Activated T-helper 1 cell treated with Interleukin-2 at 50 U/mL for 16 hours (primary cell): ENCODE measurements at places on chromosomes 16 and 17.

- no peak for DNase-seq
These were observed 45.1 kb upstream of the IRF8 start for GRCh38 chr16:85853547-85854545.

GRCh38 chr17:81870131-81870980 is 781 bp downstream of the ARHGDIA start:
- DNase-seq = peak; percentile 30

DNA sequence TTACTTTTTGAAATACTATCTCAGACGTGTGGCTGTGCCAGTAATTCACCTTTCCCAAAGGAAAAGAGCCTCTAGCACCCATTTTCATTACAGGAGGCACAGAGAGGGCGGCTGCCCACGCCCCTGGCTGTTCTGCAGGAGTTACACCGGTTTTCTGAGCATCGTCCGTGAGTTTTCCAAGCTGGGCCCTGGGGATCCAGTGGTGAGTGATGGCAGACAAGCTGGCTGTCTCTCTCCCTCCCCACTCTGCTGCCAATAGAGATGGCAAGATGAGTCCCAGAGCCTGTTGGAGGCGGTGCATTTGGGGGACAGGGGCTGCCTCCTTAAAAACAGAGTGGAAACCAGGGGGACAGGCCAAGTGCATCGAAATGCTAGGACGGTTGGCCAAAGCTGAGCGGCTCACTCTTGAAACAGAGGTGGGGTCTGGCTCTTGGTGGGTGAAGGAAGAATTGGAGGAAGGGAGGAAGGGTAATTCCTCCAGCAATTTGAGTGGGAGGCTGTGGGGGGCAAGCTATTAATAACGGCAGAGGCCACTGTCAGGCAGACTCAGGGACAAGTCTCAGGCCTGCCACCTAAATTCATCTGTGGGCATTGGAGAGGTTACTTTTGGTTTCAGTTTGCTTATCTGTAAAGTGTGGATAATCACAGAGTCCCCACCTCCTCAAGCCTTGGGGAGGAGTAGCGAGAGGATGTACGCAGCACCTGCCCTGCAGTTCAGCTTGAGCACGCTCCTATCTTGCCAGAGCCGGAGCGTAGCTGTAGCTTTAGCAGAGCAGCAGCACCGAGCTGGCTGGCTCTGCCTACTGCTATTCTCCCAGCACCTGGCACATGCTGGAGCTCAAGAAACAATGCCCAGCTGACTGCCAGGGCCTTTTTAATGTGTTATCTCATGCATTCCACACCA is 7.5 kb upstream of the NOS2 start:
- DNase-seq = peak; percentile 45

GRCh38 chr16:49469930-49470451 is 96.4 kb downstream of the C16orf78 start:
- DNase-seq = no peak

GRCh38 chr17:33968350-33969044 is 286.6 kb upstream of the CCL2 start:
- no peak for DNase-seq

DNA sequence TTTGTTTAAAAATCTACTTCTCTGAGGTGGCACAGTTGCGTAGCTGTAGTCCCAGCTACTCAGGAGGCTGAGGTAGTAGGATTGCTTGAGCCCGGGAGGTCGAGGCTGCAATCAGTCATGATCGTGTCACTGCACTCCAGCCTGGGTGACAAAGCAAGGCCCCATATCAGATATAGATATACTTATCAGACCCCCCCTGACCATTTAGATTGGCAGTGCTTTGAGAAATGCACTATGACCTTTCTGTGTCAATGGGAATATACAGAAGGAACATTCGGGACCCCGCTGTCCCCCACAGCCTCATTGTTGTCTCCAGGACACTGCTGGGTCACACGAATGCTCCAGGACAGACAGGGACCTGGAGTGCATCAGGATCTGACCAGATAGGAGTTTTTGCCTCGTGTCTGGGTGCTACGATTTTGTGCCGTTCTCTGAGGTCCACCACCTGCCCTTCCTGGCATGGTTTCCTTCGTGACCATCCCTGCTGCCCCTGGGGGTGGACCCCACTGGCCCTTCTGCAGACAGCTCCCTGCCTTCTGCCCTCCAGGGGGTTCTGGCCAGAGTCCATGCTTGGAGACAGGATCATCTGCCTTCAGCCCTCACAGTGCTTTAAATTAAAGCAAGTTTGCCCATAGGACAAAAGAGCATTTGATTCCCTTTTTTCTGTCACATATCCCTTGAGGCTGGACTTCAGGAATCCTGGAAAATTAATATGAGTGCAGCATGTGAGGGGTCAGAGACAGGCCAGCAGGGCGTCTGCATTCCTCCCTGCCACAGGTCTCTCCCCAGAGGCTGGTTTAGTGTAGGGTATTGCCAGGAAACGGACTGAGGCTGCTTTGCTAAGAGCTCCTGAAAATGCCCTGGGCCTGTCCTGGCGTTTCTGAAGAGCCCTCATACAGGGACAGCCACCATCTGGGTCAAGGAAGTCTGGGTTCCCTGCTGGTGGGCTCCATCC is 19.3 kb downstream of the PLD6 start:
- no peak for DNase-seq

DNA sequence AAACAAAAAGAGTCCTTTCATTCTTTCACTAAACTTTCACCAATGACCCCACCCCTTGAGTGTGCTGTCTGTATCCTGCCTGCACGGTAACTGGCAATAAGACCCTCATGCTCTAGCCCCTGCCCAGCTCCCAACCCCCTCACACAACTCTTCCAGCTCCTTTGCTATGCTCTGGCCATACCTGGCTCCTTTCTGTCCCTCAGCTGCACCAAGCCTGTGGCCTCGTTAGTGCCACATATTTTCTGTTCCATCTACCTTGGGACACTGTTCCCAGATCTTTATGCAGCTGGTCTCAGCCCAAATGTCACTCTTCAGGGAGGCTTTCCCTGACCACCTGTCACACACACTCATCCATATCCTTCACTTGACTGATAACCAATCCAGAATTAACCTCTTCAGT is 47.3 kb downstream of the C16orf82 start:
- no peak for DNase-seq

- DNase-seq = no peak
These were observed 22.7 kb downstream of the NQO1 start for GRCh38 chr16:69703638-69704037.

GRCh38 chr17:76934561-76935320 is 66.5 kb downstream of the MGAT5B start:
- DNase-seq = no peak

DNA sequence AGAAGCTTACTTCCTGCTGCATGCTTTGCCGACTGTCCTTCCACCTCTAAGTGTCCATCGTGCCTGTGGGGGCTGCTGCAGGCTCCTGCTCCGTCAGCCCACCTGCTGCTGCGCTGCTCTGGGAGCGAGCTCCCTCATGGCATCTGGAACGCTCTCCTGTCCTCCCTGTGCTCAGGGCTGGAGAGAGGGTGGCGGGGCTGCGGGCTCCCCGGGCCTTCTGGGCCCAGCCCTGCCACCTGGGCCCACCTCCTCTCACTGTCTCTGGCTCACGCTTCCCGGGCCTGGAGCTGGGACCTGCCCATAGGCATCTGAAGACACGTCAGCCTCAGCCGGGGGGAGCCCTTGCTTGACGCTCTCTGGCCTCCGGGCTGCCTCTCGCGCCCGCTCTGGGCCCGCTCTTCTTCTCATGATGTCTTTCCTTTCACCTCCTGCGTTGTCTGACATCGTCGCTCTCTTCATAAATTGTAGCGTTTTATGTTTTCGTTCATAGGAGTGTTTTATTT is 27.0 kb downstream of the NME3 start:
- no peak for DNase-seq

DNA sequence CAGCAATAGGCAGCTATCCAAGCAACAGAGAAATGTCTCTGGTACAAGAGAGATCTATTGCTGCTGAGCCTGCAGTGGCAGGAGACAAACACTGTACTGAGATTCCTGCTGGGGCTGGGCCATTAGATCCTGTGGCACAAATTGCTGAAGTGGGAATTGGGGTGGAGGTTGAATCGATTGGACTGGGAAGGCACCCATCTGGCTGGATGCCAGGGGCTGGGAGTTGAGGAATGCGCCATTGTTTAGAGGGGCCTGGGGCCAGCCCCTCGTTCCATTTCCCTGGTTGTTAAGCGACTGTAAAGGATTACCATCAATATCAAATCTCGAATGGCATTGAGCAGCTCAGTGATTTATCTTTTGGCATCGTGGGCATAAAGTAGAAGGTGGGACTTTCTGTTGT is 54.1 kb upstream of the ARL4D start:
- DNase-seq = no peak

DNA sequence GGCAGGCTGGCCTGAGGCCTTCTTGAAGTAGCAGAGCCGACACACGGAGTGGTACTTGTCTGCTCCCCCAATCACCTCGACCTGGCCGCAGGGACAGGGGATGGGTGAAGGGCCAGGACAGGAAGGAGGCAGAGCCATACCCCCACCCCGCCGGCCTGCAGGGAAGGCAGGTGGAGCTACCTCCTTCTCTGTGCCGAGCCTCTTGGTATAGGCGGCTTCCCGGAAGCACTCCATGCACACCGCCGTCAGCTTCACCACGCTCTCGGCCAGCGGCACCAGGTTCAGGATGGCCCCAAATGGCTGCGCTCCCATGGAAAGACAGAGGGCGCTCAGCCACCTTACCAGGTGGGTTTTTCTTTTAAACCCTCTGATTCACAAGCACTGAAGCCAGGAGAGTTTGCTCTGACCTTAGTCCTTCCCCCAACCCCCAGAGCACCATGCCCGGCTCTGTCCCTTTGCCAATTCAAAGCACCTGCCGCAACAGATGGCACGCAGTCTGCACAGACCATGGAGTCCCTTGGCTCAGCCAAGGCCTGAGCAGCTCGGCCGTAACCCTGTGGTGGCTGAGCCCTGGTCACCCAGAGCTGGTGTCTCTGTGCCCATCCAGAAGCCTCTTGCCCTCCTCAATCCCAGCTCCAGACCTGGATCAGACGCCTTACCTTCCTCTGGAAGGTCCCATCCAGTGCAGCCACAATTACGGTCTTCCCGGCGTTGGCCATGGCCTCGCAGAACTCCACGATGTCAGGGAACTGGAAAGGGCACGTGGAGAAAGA is 6.7 kb downstream of the SYNGR2 start:
- no peak for DNase-seq

GRCh38 chr16:48252013-48252412 is 4.7 kb upstream of the ABCC11 start:
- DNase-seq = no peak

GRCh38 chr17:2295575-2295974 is 8.0 kb downstream of the SMG6 start:
- DNase-seq = no peak

DNA sequence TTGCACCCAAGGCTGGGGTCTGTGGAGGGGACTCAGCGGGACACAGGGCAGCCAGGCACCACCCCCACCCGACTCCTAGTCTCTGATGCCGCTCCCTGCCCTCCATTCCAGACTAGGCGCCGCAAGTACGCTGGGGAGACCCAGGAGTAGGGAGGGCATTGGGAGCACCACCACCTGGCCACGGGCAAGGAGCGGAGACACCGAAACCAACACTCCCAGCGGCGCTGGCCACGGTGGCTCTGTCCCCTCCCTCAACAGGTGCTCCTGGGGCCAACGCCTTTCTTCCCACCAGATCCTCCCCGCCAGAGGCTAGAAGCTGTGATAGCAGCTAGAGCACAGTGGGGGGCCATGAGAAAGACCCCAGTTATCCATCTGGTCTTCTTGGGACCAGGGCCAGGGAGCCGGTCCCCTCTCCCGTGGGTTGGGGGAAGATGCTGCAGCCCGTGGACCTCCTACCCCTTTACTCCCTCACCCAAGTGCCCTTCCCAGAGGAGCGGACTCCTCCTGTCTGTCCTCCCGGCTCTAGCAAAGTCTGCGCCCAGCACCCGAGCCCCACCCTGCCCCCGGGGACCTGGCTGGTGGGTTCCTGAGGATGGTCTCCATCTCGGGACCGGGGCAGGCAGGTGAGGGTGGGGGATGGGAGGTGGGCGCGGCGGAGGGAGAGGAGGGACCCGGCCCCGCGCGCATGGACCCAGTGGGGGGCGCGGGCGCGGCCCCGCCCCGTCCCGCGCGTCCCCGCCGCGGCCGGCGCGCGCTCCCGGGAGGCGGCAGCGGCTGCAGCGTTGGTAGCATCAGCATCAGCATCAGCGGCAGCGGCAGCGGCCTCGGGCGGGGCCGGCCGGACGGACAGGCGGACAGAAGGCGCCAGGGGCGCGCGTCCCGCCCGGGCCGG is at the start of gene SYNGR3:
TSS of gene SYNGR3 (plus strand) at position 762 of the 892 bp plus-strand sequence. CDS start 133 bp downstream, outside the sequence.
- DNase-seq = no peak

DNA sequence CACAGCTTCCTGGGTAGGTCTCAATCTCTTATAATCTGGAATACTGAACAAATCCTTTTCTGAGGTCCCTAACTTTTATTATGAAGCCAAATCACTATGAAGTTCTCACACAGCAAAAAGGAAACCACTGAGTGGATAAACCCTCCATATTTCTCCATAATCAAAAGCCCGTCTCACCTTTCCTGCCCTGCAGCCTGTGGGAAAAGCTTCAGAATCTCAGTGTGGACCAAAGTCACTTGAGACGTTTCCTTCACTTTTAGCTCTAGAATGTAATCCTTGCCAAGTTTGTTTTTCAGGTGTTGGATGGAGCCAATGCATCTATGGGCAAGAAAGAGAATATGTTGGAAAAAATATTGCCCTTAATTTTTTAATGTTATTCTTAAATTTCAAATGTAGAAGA is 22.0 kb upstream of the ABCA9 start:
- no peak for DNase-seq

- DNase-seq = no peak
These were observed 57.7 kb downstream of the TBC1D16 start for GRCh38 chr17:79977708-79978547.

DNA sequence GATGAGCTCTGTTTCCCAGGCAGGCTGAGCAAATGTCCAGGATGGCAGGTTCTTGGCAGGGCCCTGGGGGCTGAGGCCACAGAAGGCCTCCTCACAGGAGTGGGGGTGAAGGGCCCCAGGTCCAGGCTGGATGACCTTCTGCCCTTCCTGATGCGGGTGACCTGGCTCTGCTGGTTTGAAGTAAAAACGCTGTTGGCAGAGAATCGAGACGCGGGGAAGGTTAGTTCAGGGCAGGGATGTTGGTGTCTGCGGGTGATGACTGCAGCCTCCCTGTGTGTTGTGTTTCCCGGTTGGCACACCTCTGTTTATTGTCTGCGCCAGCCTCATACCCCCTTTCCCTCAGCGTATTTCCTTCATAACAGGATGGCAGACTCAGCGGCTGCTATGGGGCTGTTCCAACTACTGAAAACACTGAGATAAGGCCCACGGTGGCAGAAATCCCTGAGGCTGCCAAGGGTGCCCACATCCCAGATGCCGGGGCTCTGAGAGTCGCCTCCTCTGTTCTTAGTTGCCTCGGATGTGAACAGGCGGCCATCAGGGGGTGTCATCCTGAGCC is 104.6 kb downstream of the METRNL start:
- no peak for DNase-seq

DNA sequence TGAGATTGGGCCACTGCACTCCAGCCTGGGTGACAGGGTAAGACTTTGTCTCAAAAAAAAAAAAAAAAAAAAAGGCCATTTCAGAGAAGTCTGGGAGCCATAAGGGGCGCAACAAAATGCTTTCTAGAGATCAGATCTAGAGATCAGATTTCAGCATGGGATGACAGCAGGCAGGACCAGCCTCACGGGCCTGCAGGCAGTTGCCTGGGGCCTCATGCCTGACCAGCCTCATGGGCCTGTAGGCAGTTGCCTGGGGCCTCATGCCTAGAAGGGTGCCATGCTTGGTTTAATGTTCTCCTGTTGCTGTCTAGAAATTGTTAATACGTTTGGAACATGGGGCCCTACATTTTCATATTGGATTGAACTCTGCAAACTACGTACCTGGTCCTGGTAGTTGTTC is 59.4 kb downstream of the MARF1 start:
- no peak for DNase-seq

- DNase-seq = no peak
These were observed 83.8 kb downstream of the ABCC1 start for GRCh38 chr16:16033208-16033717.
